ENCODE measurements at places on chromosomes 3 and 15.

- no peak for DNase-seq
These were observed 263.1 kb downstream of the ADAMTS17 start for GRCh38 chr15:100078511-100079220.

DNA sequence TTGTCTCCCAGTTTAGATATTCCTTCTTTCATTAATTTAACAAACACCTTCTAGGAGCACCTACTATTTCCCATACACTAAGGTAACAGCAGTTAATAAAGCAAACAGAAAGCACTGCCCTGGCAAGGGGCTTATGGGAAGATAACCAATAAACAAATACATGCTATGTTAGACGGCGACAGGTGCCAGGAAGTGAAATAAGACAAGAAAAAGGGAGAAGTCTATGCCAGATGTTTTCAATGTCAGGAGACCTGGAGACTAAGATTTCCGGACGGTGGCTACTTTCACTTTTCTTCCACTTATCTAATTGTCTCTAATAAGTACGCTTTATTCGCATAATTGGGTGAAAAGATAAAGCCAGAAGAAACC lies 32.5 kb upstream of the ZNF445 start:
- peak; percentile 3 for DNase-seq

DNA sequence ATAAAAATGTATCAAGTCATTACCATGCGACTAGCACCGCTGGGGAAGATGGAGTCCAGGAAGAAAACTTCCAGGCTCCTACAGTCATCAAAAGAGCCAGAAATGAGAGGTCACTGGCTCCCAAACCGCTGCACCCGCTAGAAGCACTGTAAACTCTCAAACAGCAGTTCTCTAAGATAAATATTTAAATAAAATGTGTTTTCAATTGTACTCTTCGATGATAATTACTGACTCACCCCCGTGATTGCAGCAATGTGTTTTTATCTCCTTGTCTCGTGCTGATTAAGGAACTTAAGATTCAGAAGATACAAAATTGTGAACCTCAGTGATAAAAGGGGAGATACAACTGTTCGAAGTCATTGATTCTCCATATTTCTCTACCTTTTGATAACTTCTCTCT lies 45.8 kb upstream of the FOXP1 start:
- DNase-seq, result no peak

GRCh38 chr3:132804498-132804897 lies 82.3 kb upstream of the NPHP3 start:
- no peak for DNase-seq
